NCI-H446 treated with DMSO at 0.1 percent for 48 hours (cell line): ENCODE measurements at places on chromosomes 16 and 17.

DNA sequence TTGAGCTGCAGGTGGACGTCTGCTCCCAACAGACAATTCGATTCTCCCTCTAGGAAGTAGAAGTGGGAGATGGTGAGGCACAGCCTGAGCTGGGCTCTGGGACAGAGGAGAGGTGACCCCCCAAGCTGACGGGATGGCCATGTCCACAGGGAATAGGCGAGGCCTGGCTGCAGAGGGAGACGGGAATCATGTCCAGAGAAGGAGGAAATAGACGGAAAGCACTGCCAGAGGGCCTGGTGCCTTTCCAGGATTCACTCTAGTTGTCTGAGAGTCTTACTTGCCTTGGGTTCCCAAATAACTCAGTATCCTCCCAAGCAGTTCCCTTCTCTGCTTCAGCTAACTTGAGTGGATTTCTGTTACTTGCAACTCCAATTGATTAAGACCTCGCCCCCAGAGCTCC is 4.3 kb upstream of the CRISPLD2 start:
- no peak for DNase-seq

- DNase-seq, result no peak
These were observed 10.1 kb upstream of the STX1B start for GRCh38 chr16:31020536-31020935.

DNA sequence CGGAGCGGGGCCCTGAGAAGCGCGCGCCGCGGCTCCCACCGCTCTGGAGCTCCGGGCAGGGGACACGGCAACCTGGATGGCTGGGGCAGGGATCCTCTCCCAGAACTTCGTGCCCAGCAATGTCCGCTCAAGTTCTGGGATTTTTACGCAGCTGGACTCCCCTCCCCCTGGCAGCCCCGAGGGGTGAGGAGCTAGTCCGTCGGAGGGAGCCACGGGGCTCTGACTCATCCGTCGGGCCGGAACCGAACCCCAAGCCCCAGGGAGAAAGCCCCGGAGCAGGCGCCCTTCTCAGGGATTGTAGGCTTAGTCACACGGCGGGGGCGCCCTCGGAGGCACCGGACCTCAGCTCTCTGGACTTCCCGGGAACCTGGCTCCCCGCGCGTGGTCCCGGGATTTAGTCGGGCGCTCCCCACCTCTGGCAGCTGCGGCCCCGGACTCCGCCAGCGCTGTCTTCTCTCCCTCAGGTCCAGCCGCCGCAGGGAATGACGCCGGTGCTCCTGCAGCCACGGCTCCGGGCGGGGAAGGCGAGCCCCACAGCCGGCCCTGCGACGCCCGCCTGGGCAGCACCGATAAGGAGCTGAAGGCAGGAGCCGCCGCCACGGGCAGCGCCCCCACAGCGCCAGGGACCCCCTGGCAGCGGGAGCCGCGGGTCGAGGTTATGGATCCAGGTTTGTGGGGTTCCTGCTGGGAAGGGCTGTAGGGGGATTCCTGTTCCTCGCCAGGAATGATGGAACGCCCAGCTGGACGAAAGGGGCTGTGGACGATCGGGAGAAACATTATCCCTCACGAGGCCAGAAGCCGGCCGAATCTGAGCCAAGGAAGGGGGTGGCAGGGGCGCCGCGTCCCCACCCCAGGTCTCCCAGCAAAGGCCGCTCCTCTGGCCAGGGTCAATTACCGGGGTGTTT is 830 bp downstream of the SPHK1 start:
- no peak for DNase-seq

DNA sequence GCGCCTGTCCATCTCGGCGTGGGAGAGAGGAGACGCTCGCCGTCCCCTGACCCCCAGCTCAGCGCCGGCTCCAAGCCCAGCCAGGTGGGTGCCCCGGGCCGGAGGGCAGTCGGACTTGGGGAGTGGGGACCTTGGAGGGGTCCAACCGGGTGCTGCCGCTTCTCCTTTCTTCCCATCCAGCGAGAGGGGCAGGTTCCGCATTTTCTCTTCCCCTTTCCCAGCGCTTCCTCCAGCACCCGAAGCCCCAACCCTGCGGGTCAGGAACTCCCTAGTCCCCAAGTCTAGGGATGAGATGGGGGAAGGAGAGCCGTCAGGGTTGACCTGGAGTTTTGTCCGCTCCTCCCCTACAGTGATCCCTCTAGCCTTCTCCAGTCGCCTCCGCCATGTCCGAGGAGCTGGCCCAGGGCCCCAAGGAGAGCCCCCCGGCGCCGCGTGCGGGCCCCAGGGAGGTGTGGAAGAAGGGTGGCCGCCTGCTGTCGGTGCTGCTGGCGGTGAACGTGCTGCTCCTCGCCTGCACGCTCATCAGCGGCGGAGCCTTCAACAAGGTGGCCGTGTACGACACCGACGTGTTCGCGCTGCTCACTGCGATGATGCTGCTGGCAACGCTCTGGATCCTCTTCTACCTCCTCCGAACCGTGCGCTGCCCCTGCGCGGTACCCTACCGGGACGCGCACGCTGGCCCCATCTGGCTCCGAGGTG is at the start of gene OTOP2:
OTOP2 (plus strand) TSS at position 24 of the 699 bp plus-strand sequence; CDS start at position 384, 360 bp downstream.
- DNase-seq, result no peak

DNA sequence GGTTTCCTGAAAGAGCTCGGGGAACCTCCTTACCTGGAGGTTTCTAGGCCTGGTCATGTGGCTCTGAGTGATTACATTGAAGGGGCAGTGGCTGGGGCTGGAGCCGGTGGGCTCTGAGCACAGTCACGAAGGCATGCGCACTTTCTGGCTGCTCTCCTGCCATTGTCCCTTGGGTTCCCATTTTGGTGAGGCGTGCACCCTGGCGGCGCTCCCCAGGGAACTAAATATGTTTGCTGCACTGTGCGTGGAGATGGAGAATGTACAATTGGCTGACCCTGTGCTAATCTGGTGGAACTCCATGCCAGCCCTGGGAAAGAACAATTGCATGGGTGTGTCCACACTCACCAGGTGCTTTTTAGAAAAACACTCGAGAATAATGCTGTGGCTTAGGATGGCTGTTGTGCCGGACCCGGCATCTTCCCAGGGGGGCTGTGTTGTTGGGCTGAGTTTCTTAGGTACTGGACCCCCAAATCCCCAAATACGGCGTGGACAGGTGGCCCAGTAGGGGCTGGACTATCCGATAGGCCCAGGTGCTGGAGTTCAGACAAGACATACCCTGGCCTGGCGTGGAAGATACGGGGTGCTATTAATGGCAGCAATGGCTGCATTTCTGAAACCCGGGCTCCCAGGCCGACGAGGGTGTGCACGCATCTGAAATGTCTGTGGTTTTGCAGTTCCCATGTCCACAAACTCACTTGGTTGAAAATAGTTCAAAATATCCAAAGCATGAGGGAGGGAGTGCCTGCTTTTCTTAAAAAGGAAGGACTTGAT is 230.5 kb downstream of the SEC14L1 start:
- DNase-seq, result no peak

- DNase-seq, result no peak
These were observed 4.4 kb downstream of the NOL3 start for GRCh38 chr16:67174706-67175231.
